ENCODE measurements at places on chromosomes 16 and 17.

- DNase-seq: no peak
These were observed 94.1 kb downstream of the PRKCB start for GRCh38 chr16:23929856-23930255.

- DNase-seq: no peak
These were observed 50.4 kb upstream of the HS3ST2 start for GRCh38 chr16:22763437-22764080.

- no peak for DNase-seq
These were observed 41.8 kb downstream of the NUP93 start for GRCh38 chr16:56771558-56772279.

DNA sequence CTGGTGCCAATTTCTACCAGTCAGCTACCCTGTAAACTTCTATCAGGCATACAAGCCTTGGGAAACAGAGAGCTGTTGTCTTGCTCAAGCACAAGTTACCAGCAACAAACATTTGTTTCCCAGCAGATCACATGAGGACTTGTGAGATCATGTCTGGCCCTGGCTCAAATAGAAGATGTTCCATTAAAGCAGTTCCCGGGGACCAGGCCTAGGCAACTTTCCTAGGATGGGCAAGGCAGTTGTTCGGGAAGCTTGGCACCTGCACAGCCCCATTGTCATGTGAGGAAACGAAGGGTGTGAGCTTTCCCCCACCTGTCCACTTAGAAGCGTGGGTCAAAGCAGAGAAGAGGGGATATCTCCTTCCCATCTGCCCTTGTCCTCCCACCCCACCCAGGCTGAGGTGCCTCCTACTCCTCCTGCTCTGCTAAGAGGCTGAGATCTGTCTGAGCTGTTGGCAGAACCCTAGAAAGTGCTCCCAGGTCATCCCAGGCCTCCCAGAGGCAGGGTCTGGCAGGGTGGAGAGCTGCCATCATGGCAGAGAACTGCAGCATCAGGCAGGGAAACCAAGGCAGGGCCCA lies 11.2 kb upstream of the SLC47A2 start:
- no peak for DNase-seq

GRCh38 chr16:21628772-21629171 lies 23.6 kb downstream of the IGSF6 start:
- DNase-seq: no peak

GRCh38 chr16:27820646-27821345 lies 242.7 kb downstream of the GSG1L start:
- DNase-seq: no peak

GRCh38 chr17:12431188-12431587 lies 234.5 kb upstream of the MYOCD start:
- DNase-seq: no peak

GRCh38 chr16:85193876-85194275 lies 81.6 kb upstream of the CIBAR2 start:
- DNase-seq: no peak

GRCh38 chr17:50464121-50464520 lies 4.6 kb downstream of the CHAD start:
- DNase-seq: no peak

DNA sequence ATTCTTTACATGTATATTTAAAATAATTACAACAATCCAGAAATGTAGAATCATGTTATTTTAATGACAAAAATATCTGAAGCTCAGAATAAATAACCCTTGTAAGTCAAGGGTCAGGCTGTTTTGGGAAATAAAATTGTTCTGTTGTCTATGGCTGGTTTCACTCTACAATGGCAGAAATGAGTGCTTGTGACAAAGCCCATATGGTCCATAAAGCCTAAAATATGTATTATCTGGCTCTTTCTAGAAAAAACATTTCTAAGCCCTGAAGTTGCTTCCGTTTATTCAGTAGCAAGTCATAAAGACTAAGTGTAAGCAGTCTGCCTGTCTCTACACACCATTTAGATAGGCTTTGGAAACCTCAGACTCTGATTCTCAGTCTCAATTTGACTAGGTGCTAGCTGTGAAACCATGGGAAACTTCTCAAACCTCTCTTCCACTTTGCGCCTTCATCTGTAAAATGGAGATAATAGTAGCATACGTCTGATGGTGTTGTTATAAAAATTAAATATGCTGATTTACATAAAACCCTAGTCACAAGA lies 365.7 kb upstream of the CA10 start:
- DNase-seq: no peak

DNA sequence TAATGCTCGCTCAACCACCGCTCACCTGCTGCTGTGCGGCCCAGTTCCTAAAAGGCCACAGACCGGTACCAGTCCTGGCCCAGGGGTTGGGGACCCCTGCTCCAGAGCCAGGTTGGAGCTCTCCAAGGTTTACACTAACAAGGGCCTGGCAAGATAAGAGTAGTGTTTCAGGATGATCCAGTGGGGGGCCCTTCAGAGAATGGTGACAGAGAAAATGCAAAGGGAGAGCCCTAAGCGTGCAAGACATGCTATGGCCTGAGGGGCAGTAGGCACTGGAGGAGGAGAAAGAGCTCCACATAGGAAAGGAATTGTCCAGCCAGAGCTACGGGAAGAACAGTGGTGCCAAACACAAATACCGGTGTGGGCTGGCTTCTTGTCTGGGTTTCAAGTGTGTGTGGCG lies 233.4 kb downstream of the STX8 start:
- no peak for DNase-seq

DNA sequence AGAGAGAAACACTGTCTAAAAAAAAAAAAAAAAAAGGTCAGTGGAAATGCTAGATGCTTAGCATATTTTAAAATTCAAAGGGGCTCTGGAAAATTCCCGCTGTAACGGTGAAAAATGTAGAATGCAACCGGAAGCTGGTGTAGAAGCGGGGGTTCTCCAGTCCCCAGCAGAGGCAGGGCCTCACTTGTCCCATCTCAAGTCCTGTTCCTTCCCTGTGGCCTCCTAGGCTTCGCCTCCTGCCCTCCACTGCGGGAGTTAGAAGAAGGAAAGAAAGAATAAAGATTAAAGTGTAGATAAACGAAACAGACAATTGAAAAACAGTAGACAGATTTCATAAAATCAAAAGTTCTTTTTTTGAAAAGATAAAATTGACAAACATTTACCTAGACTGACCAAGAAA lies 14.8 kb upstream of the ZNF287 start:
- DNase-seq: no peak

- no peak for DNase-seq
These were observed 64.7 kb downstream of the CDH11 start for GRCh38 chr16:65057184-65057583.

- no peak for DNase-seq
These were observed 165.8 kb upstream of the ZNF267 start for GRCh38 chr16:31707743-31708335.

DNA sequence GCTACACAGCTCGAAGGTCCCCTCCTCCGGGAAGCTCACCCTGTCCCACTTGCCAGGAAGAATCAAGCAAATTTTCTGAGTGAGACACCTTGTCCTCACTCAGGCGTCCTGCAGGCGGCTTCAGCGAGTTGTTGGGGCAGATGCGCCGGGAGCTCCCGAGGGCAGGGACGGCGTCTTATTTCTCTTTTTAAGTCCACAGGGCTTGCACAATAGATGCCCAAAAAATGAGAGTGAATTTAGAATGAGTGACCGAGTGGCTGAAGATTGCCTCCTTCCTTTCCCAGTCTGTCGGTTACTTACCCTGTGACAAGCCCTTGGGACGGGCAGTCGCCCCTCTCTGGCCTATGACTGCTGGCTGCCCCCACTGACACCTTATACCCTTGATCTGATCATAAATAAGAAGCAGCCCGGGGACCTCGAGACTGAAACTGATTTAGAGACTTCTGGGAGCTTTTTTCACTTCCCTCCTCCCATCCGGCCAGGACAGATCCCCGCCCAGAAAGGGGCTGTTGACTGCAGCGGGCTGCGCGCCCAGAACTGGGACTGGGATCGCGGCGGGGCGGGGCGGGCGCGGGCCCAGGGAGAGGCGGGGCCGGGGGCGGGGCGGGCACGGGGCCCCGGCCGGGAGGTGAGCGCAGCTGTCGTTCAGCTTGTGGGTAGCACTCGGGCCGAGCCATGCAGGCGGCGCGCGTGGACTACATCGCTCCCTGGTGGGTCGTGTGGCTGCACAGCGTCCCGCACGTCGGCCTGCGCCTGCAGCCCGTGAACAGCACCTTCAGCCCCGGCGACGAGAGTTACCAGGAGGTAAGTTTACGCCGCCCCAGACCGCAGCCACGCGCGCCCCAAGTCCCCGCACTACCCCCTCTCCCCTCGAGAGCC lies at the start of gene TTYH2:
Gene TTYH2 (plus strand): TSS at position 659 of the 879 bp plus-strand sequence. CDS start 17 bp downstream, at position 676.
- DNase-seq: peak; percentile 87

GRCh38 chr17:14323522-14323981 lies 22.7 kb downstream of the HS3ST3B1 start:
- no peak for DNase-seq

DNA sequence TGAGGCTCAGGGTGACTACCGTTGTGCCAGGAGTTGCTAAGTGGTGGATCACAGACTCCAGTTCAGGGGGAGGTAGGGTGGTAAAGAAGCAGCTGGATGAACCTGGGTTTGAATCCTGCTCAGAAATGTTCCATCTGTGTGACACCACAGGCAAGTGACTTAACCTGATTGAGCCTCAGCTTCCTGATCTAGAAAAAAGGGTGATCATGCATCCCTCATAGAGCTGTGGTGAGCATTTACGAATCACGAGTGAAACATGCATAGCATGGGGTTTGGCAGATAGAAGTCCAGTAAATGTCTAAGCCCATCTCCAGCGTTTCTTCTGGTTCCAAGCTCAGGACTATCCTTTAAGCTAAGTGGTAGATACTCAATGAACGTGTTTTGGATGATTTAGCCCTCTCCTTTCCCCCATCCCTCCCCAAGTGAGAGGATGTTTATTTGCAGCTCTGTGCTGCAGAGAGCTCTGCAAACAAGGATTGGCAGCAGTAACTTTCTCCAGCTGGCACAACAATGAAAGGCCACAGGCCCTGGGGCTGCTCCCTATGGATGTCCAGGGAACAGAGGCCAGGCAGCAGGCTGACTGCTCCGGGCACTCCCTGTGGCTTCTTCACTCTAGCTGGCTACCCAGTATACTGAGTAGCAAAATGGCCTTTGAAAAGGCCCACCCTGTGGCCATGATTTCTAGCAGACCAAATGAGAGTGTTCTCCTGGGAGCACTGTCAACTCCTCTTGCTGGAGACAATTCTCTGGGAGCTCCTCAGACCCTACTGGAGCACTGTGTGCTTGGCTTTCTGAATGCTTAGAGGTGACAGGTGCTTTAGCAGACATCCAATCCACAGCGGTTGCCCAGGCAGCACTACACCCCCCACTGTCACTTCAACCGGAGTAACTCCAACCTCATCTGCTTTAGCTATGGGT lies 21.3 kb downstream of the CA4 start:
- peak; percentile 34 for DNase-seq
